ENCODE measurements at places on chromosomes 5 and 9.
A peak's percentile ranks its signal among the peaks of the same experiment; 100 is the strongest.

DNA sequence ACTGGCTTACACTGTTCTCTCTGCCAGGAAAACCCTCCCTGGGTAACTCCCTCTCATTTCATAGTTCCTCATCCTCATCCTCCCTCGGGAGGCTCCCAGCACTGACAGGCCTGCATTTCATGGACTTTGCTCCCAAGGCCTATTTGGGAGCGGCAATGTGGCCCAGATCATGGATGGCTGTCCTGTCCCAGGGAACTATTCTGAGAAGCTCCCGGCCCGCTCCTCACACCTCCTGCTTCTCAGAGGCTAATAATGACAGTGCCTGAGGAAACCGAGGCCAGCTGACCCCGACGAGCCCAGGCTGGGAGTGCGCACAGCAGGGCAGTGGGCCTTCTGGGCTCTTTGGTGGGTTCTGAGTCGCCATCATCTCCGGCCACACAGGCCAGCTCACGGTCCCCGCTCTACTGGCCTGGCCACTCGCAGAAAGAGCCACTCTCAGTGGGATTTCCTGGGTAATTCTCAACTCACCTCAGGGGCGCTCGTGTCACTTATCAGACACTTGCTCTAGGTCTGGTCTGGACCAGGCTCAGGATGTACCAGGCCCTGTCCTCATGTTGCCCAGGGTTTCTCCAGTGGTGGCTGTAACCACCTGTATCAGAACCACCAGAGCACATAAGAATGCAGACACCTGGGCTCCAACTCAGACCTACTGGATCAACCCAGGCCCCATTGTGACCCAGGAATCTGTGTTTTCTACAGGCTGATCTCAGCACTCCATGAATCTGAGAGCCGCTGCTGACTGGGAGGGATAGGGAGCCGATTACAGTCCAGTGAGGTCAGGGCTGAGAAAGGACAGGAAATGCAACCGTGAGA is 2.0 kb upstream of the DOLPP1 start:
- no peak for DNase-seq

DNA sequence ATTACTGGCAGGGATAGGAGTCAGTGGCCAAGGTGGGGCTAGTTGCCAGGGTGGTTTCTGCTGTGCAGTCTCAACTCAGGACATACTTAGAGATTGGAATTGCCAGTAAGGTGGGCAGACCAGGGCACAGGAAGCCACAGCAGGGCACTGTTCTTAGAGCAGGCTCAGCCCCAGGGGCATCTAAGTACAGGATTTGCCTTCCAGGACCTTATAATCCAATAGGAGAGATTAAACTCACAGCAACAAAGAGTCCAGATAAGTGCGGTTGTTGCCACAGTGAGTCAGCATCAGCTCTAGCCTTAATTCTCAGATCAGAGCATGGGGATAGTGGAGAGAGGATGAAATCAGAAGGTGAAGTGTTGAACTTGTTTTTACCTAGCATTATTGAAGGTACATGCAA is 265.8 kb upstream of the TRPC7 start:
- DNase-seq, result no peak

- DNase-seq, result no peak
Measured at GRCh38 chr5:24786108-24786507, 141.3 kb upstream of the CDH10 start.

DNA sequence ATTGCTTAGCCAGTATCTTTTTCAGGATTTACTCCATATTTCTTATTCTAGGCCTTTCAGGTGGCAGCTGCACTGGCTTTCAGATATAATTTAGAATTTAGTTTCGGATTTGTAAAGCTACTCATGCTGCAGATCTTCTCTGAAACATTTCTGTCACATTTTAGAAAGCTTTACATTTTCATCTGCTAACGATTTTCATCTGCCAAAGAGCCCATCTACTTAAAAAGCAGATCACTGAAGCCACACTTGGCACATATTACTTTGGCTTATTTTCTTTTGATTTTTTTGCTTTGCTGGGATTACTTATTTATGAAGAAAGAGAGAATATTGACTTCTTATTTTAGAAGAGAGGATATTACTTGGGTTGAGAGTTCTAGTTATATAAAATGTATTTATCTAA is 98.2 kb downstream of the GHR start:
- no peak for DNase-seq

- DNase-seq, result no peak
Measured at GRCh38 chr9:93813221-93814076, 141.7 kb downstream of the BARX1 start.

DNA sequence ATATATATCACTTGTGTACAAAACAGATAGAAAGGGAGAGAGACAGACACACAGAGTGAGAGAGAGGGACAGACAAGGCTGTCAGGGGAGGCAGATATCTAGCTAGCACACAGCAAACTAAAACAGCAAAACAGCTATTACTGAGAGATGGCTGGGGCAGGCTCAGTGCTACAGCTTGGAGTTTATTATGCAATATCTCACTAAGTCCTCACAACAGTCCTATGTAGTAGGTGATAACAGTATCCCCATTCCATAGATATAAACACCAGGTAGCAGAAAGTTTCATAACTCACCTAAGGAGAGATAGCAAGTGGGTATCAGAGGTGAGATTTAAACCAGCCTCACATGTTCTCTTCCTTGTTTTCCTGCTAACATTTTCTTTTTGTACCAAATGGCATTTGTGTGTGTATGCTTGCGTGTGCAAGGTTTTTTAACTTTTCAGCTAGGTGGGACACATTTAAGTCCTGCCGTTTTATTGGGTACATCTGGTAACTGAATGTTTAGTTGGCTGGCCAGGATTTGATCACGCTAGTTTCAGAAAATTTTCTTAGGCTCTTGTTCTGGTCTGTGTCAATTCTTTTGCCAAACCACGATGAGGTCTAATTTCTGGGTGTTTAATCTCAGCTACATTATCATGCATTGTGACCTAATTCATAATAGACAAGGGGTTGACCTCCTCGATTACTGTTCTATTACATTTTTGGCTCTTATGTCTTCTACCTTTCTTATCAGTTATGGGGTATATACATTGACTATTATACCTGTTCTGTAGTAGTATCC is 105.1 kb downstream of the LMNB1 start:
- DNase-seq, result no peak

GRCh38 chr5:142097681-142098080 is 10.9 kb upstream of the NDFIP1 start:
- no peak for DNase-seq

DNA sequence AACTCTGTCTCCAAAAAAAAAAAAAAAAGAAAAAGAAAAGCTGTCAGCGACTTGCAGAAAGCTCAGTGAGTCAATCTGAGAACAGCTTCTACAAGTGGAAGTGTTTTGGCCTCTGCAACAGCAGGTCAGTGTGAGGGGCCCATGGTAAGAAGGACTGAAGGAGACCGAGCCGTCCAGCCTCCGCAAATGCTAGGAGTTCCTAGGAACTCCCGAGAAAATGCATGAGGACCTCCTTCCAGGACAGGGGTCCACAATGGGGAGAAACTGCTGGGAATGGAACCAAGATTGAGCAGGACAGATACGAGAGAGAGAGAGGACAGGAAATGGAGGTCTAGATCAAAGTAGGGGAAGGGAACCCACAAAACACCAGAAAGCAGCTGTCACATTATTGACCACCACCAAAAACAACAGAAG is 180.5 kb downstream of the CRB2 start:
- DNase-seq, result no peak

DNA sequence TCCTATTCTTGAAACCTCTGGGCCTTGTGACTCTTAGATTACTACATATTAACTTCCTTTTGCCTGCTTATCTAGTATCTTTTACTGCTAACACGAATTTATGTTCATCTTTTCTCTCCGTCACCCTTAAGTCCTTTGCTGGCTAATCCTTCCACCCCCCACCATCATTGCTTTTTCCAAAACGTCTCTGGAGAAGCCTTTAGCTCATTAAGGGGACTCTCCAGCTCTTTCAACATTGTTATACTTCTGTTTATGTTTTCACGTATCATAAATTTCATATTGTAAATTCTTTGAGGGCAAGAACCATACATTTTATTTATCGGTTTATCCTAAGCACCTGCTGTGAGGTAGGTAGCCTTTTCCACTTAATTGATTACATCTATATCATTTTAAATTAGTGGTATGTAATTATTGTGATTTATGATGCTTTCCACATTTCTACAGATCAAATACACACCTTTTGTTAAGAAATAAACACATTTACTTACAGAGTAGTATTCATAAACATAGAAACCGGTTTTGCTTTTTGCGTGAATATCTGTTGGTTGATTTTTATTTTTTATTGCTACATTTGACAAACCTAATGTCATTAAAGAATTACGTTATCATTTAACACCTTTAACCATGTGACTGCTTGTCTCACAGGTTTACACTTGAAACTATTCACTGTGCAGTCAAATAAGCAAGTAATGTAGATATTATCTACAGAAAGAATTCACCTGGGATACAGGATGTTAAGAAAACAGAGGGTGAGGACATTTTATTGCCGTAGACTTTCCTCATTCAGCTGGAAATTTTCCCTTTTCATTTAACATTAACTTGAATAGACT is 15.4 kb upstream of the SNX2 start:
- DNase-seq, result no peak

DNA sequence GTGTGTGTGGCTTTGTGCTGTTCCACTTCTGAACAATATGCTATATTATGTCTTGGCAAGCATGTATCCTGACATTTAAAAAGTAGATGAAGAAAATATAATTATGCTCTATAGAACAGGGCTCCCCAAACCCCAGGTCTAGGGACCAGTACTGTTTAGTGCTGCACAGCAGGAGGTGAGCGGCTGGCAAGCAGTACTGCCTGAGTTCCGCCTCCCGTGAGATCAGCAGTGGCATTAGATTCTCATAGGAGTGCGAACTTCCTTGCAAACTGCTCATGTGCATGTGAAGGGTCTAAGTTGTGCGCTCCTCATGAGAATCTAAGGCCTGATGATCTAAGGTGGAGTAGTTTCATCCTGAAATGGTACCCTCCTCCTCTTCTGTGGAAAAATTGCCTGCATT is 979.1 kb upstream of the CTNND2 start:
- no peak for DNase-seq

DNA sequence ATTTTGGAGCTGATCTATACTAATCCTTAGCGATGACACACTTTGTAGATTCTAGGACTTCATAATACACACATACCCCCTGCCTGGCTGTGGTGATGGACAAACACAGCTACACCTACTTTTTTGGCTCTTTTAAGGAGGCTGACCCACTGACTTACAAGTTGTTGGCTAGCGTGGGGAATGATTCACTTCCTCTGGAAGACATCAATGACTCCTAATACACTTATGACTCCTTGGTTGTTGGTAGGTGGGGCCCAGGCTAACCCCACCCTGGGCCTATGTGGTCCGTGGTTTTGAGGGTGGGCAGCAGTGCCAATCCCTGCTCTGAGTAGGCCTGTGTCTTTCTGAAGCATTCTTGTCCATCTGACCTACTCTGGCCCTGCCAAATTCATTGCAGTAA is 144.4 kb downstream of the SLC12A2 start:
- no peak for DNase-seq

DNA sequence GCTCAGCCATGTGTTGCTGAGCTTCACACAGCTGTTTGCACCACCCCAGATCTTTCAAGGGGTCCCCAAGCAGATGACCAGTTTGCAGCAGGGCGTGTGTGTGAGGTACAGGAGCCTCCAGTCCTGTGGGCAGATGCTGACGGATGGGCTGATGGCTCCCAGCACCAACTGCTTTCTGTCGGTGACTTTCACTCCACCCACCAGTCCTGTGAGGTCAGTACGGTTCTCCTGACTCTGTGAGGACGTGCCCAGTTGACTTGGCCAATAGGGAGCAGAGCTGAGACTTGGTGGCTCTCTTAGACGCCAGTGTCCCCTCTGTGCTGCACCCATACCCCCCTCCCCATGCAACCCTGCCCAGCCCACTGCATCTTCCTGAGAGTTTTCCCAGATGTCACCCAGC is 19.7 kb downstream of the COL5A1 start:
- DNase-seq, result no peak

GRCh38 chr9:119639287-119639955 is 270.2 kb upstream of the BRINP1 start:
- no peak for DNase-seq

- DNase-seq, result no peak
Measured at GRCh38 chr9:72092820-72093219, 32.4 kb upstream of the C9orf57 start.

DNA sequence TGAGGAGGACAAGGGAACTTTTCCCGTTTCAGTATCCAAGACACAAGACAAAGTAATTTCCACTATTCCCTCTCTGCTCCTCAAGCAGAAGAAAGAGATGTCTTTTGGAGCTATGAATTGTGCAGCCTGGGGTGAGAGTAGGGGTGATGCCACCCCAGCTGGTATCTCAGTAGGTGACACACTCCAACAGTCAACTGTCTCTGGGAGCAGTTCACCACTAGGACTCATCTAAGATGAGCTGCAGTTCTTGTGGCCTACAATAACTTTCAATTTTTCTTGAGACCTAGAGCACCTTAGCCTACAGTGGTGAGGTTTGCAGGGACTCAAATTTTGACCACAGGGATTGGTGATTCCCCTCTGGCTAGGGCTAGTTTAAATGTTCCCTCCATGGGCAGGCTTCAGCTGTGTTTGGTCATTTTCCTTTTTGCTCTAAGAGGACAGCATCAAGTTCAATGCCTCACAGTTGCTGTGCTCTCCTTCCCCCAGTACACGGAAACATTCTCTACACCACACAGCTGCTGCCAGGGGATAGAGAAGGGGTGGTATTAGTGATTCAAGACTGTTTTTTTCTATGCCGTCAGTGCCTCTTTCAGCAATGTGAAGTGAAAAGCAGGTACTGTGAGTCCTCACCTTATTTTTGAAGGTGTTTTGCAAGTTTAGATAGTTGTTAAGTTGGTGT is 278.6 kb upstream of the RORB start:
- no peak for DNase-seq

- no peak for DNase-seq
Measured at GRCh38 chr9:112080831-112081542, 94.1 kb downstream of the SUSD1 start.

DNA sequence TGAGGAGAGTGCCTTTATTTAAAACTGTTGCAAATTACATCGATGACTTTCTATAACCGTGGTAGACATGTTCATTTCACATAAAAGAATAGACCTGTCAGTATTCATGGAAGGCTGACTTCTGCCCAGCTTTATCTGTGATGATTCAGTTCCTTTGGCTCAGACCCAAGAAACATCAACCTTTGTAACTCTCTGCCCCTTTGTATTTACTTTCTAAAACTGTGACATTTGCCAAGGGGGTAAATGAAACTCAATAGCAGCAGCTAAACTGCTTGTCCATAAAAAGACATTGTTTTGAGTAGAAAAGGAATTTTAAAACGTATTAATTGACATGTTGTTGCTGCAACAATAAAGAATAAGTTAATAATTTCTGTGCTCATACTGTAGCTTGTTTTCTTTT is 137.8 kb upstream of the ANKH start:
- DNase-seq, result peak; percentile 88

DNA sequence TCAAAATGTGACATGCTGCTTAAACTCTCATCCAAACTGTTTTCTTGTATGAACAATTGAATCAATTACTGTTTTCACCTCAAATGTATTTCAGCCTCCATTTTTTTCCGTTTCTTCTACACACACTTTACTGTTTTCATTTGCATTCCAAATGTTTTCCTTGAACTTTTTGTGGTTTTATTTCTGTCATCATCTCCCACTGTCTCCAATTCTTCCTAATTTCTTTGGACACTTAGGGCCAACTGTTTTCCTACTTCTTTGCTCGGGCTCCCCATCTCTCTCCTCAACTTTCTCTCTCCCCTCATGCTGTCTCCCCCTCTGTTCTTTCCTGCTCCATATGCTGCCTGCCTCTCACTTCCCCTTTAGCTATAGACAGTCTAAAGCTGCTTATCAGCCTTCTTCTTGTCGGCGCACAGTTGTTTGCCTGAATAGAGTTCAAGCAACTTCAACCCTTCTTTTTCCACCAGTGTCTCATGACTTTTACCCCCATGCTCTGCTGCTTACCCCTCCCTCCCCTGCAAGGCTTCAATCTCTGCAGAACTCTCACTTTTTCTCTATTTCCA is 443.4 kb downstream of the DTWD2 start:
- DNase-seq, result no peak

GRCh38 chr5:59656351-59657254 is 236.9 kb downstream of the PDE4D start:
- DNase-seq, result no peak
